ENCODE measurements at places on chromosomes 2 and 18.

DNA sequence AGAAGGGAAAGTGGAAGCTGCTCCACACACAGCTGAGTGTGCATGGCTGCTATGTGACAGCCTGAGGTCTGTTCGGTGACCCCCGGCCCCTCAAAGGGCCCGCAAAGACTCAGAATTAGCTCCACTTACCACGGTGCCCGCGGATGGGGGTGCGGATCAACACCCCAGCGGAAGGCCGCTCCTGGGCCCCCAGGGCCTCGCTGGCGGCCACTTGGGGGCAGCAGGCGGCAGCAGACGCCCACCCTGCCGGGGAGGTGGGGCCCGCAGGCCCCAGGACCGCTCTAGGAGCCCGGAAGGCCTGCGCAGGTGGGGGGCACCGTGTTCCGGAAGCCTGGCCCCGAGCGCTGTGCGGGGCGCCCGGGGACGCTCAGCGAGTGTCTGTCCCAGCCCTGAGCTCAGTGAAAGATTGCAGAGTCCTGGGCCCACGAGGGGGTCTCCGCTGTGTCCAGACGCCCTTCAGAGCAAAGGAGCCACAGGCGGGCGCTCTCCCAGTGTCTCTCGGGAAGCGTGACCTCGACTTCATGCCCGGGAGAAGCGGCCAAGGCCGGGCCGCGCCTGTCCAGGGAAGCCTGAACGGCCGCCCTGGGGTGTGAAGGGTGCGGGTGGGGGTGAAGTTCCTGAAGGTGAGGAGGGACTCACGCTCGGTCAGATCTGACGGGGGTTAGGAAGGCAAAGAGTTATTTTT lies 118.7 kb downstream of the VAPA start:
- DNase-seq = peak; percentile 76

- peak; percentile 44 for DNase-seq
Observed at GRCh38 chr2:143452817-143453451, 323.7 kb downstream of the ARHGAP15 start.

- DNase-seq = no peak
Observed at GRCh38 chr18:6313415-6313814, 101.3 kb downstream of the L3MBTL4 start.

DNA sequence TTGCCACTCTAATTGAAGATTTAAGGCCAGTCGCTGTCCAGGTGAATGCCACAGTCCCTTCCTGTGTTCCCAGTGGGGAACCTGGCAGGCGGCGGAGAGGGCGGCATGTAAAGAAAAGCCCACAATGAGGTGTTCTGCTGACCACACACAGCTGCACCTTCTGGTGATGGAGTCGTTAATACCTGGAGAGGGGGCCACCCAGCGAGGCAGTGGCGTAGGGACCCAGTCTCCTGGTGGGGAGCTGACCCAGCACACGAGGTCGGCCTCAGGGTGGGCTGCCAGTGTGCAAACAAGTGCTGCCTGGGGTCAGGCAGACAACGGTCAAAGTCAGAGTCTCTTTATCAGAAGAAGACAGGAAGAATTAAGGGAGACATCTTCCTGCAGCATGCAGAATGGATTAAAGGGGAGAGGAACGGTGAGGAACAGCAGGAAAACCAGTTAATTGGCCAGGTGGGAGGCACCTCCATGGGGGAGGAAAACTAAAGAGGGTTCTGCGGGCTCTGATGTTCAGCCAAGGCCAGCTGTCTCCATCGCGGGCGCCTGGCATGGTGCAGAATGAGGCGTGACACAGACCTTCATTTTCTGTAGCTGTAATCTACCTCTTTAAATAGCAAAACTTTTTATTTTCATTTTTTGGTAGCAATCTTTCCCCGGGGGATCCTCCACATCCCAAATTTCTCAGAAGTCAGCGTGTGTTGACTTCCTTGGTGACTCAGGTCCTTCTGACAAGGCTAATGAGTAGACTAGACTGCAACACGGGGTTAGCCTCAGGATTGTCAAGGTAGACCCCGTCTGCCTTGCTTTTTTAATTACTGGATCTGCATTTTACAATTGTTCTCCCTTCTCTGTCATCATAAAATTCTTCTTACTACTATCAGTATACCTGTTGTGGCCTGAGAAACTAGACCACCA lies 78.3 kb downstream of the SMAD7 start:
- DNase-seq = no peak

All from stimulated activated naive CD8-positive, alpha-beta T cell treated with anti-CD3 and anti-CD28 coated beads, Interleukin-15, amount 100 ng/mL, for 72 hours (primary cell).